ENCODE measurements at places on chromosomes 2 and 18.

DNA sequence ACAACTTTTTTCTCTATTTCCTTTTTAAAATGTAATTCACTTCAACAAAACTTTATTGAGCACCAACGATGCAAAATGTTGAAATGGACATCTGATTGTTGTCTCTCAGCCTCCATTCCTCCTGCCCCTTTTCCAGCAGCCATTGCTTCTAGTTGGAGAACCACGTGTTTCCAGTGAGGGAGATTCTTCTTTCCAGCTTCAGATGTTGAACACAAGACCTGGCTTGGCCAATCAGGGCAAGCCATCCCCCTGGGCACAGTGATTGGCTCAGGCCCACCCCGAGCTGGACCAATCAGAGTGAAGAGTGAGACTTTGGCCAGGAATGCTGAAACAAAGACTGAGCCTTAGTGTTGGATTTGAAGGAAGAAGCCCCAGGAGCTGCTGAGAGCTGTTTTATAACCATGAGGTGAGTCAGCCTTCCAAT, 59.0 kb downstream of the E2F6 start:
- peak; percentile 94 for DNase-seq

DNA sequence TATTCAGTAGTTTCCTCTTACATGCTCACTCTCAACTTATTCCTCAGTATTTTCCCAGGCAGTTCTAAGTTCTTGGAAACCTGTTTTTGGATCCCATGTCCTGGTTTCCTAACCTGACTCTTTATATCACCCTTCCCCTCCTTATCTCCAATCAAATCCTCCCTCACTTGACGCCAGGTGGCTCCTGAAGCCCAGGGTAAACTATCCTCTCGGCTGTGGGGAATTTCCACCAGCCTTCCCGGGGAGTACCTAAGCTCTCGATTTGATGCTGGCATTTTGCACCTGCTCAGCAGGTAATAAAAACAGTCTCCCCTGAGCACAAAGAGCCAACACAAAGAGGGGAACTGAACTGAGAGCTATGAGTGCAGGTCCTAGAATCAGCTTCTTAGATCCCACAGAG, 538.0 kb downstream of the SLC4A3 start:
- no peak for DNase-seq

- peak; percentile 65 for DNase-seq
Observed at GRCh38 chr18:76450452-76451395, 44.3 kb downstream of the ZNF516 start.

DNA sequence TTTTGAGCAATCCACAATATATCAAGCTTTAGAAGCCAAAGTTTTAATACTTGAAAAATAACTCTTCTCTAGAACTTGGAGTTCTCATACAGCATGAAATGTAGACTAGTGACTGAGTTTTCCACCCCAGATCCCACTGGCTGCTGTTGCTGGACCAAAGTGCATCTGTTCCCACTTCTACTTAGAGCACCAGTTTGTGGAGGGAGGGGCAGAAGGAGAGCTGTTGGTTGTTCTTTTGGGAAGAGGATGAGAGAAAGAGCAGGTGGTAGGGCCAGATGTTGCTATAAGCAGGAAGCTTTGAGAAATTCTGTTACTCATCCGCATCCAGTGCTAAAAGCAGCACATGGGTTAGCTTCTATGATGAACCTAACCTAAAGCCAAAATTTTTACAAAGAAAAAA, 59.0 kb downstream of the MBD2 start:
- DNase-seq: no peak

DNA sequence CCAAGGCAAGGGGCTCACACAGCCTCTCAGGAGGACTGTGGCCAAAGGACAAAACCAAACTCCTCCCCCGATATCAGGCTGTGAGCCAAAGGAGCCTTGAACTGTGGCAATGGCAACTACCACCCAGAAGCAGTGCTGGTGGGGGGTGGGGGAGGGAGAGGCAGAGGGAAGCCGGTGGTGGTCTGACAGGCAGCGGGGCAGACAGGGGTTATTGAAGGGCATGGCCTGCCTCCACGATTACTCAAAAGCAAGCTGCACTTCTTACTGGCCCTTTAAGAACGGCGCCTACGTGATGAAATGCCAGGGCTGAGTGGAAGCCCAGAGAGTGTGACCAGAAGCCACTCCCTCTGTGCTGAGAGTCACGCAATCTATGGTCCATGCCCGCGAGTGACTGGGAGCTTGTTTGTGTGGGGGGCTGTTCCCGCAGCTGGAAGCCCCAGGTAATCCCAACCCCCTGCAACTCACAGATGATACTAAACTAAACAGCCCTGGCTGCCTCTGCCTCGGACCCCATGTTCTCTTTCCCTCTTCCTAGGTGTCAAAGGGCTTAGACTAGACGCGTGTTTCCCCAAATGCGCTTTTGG, 128.2 kb upstream of the CXCR4 start:
- no peak for DNase-seq

DNA sequence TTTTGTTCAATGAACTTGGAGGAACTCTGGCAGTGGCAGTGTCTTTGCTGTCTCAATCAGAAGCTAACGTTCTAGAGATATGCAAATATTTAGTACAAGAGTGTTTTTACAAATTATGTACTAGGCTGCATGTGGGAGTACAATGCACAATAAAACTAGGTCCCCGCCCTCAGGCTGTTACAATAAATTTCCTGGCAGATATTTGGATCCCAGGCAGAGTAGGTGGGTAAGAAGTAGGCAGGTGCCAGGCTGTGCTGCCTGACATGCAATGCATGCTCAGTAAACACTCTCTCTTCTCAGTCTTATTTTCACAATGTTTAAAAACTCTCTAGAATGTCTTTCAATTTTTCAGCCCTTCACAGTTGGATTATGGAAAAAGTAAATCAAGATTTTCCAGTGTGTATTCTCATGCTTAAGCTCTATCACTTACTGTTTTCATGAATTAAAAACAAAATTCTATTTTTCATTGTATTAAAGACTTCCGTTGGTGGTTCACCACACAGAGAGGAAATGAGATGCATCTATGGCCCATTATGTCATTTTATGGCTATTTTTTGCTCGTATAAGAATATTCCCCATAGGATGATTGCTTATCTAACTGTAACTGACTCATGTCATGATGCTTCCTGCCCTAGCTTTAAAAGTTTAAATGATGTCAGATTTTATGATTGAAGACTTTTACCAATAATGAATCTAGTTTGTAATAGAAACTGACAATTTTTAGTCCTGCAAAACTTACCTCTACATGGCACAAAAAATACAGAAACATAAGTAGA, 346.1 kb downstream of the RND3 start:
- no peak for DNase-seq

DNA sequence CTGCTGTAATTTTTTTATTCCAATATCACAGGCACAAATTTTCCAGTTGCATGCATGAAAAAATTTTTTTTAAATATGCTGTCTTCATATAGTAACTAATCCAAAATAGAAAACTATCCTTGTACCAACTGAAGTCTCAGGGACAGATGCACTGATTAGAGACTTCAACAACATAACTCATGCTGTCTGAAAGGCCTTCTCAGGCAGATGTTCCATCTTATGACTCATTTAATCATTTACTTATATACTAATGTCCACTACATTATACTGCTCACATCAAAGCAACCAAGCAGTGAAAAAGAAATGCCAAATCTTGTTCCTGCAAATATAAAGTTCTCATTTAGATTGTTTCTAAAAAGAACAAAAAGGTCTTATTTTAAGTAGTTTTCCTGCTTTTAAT, 53.1 kb downstream of the OLA1 start:
- DNase-seq: no peak

DNA sequence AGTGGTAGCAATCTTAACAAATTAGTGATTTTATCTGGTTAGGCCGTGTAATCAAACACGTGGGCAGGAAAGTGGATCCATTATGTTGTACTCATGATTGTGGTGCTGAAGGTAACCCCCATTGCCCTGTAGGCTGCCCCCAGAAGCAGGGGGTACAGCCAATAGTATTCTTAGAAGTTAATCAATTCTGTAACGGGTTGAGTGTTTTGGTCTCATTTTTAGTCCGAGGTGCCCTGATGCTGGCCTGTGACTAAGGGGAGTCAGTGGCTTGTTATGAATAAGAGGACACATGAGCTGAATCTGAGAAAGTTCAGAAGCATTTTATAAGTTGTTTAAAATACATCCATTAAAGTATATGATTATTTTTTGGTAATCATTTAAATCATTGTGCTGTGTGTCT, 8.6 kb downstream of the EPAS1 start:
- no peak for DNase-seq
